ENCODE measurements at places on chromosomes 2 and 18.

DNA sequence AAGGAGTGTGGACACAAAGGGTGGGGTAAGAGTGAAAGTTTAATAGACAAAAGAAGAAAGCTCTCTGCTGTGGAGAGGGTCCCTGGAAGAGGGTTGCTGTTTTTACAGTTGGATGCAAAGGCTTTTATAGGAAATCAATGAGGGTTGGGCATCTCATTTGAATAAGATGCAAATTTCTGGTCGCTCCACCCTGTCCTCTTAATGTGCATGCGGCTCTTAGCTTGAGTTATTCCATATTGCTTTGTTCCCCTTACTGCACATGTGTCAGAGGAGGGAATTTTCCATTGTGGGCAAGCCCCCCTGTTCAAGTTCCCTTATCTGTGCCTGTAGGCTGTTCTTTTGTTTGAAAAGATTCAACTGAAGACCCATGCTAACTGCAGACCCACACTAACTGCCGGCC, 326.5 kb downstream of the BCL11A start:
- DNase-seq: no peak

DNA sequence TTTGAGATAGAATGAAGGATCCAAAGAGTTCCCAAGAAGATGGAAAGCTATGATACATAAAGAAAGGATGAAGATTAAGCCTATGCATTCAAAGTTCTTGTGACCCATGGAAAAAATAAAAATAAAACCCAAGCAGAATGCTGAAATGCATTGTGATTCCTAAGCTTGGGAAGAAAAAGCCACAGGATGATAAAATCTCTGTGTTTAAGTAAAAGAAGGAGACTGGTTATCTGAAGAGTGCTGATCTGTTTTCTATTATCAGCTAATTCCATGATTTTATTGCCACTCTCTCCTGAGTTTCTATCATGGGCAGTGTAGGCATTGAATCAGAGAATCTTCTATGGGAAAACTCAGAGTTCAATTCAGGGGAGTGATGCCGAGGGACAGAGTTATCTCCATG, 103.1 kb upstream of the LTBP1 start:
- DNase-seq: no peak

DNA sequence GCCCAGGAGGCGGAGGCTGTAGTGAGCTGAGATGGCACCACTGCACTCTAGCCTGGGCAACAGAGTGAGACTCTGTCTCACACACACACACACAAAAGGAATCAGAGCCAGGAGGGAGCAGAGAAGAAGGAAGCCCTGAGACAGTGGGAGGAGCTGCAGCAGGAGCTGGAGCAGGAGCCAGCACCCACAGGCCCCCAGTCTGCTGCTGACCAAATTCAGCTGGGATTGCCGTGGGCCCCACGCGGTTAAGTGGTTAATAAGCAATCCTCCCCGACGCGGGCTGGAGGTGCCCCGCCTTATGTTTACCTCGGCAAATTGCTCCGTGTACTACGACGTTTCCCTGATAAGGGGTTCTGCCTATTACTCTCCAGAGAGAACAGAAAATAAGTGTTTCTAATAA, 265.3 kb downstream of the TWIST2 start:
- no peak for DNase-seq

DNA sequence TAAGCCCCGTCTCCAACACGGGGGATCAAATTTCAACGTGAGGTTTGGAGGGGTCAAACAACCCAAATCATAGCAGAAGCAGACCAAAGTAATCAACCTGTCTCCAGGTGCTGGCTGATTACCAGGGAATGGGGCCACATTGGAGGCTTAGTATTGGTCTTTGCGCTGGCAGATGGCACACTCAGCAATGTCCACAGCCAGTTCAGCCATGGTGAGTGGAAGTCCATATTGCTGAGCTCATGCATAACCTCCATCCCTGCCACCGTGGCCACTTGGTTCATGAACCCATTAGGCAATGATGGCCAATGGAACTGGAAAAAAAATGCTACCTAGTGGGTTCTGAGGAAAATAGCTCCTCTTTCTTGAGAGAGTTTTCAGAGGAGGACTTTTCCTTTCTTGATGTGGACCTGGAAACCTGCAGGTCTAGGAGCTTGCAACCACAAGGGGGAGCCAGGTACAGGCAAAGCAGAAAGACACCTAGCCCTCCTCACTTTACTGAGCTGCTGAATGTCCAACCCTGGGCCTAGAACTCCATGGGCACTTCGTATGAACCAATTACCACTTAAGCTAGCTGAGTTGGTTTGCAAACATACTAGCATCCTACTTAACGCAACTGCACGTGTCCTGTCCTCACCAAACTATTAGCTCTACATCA, 128.0 kb upstream of the GYPC start:
- DNase-seq: no peak

GRCh38 chr2:10289891-10290290, 12.8 kb upstream of the HPCAL1 start:
- no peak for DNase-seq

- DNase-seq: no peak
Measured at GRCh38 chr2:80300346-80300745, 4.2 kb downstream of the LRRTM1 start.

DNA sequence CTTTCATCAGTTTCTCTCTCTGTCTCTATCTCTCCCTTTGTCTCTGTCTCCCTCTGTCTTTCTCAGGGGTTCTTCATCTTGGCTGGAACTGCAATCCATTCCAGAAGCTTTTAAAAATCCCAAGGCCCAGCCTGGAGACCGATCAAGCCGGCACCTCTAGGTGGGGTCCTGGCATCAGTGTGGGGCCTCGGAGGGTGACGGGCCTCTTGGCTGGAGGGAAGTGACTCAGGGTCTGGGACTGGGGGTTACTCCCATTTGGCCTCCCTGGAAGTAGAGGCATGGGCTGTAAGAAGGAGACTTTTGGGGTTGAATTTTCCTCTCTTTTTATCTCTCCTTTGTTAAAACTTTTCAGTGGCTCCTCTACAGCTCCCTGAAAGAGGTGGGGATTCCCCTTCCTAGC, 52.8 kb upstream of the OTOF start:
- DNase-seq: no peak

GRCh38 chr2:147718831-147719230, 126.0 kb upstream of the ACVR2A start:
- no peak for DNase-seq

GRCh38 chr2:218347172-218347571, 9.5 kb upstream of the CATIP start:
- no peak for DNase-seq

DNA sequence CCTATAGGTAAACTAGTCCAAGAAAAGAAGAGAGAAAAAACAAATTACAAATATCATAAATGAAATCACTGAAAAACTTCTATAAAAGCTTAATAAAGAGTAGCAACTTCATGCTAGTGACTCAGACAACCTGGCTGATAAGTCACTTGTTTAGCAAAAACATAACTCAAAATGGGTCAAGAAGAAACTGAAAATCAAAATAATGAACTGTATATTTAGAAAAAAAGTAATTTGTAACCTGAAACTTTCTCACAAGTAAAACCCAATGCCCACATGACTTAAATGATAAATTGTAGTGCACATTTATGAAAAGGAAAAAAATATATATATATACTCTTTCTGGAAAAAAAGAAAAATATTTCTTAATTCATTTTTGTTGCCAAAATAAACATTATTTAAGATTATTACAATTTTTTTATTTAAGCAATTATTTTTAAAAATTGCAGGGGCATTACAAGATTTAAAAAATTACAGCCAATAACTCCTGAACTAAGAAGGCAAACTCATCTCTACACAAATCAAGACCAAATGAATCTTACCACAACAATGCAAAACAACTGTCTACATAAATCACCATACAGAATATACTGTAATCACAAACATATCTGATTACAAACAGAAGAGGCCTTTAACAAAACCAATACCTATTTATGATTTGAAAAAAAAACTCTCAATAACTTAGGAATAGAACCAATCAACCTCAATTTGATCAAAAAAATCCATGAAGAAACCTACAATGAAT, 406.3 kb downstream of the CDH7 start:
- DNase-seq: no peak

- no peak for DNase-seq
Measured at GRCh38 chr2:27884601-27885000, 5.6 kb downstream of the RBKS start.

DNA sequence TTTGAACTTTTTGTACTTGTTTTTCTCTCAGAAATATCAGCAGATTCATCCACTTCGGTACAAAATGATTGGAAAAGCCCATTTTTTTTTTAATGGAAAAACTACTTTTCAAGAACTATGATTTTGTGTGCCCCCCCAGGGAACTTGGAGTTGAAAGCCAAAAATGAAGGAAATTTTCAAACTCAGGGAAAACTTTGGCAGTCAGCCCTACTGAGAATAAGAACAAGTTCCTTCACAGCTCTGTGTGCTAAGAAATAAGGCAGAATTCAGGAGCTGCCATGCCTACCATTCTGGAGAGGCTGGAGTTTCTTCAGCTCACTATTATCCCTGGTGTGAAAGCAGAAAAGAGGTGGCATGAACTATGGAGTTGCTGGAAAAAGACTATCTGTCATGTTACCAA, 226.0 kb upstream of the SLC35G4 start:
- no peak for DNase-seq

- DNase-seq: no peak
Measured at GRCh38 chr18:58671632-58672564, 633 bp downstream of the MALT1 start.

DNA sequence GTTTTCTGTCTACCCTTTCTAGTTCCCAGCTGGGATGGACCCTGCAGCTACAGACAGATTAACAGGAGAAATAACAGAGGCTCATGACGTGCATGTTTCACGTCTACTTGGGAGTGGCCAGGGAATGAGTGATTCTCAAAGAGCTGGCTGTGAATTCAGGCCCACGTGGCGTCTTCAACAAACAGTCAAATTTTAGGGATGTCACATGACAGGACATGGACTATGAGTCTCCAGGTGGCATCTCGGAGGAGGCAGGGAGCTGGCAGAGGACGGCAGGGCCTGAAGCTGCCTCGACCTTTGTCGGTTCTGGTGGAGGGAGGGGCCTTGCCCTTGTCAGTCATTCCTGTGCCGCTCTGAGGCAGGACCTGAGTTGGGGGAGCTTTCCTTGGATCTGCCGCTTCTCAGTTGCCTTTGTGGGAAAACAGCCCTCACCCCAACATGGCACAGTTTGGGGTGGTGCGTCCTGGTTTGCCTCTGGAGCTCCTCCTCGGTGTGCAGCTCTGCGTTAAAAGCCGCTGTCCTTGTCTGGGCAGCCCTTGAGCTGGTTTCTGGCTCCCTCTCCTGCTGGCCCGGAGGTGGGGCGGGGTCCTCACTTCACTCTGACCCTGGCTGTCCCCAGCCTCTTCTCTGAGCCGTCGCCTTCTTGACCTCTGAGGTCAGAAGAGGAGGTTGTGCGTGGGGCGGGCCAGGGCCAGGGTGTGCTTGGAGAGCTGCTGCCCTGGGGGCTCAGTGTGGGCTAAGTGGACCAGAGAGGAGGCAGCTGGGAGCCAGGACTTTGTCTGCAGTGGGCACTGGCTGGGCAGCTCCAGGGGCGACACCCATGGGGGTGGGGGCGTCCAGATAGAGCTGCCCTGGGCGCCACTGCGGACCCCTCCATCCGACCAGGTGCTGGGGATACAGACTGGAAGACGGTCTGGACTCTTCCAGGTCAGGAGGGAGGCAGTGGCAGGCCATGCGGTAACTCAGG, 12.1 kb upstream of the GAL3ST2 start:
- no peak for DNase-seq

- no peak for DNase-seq
Measured at GRCh38 chr2:33205693-33206434, 259.1 kb downstream of the LTBP1 start.

- DNase-seq: no peak
Measured at GRCh38 chr2:214989187-214989586, 149.2 kb downstream of the ABCA12 start.

- no peak for DNase-seq
Measured at GRCh38 chr2:144498277-144498676, 21.6 kb downstream of the ZEB2 start.

DNA sequence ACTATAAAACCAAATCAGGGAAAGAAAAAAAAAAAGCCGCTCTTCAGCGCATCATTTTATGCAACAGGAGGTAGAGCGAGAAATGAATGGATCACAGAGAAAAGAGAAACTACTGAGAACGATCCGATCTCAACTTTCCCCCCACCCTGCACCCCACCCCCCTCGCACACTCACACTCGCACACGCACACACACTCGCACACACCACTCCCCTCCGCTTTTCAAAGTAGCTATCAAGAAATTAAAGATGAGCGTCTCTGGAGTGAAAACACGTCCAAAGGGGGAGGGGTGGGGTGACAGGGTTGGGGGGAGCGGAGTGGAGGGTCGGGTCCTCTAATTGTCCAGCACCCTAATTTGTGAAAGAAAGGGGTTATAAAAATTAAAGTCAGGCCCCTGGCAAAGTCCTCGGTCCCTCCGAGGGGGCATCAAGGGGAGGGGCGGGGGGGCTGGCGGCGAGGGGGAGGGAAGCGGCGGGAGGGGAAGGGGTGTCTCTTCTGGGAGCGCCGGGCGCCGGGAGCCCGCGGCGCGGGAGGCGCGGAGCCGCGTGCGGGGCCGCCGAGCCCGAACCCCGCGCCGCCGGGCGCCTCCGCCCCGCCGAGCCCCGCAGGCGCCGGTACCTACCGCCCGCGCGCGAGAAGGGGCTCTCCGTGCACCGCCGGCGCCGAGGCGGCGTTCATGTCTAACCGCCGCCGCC, 428 bp downstream of the TCF4 start:
- no peak for DNase-seq

GRCh38 chr2:153347818-153348495, 130.6 kb downstream of the RPRM start:
- no peak for DNase-seq

- no peak for DNase-seq
Measured at GRCh38 chr2:219399716-219400478, 12.2 kb upstream of the DNPEP start.

DNA sequence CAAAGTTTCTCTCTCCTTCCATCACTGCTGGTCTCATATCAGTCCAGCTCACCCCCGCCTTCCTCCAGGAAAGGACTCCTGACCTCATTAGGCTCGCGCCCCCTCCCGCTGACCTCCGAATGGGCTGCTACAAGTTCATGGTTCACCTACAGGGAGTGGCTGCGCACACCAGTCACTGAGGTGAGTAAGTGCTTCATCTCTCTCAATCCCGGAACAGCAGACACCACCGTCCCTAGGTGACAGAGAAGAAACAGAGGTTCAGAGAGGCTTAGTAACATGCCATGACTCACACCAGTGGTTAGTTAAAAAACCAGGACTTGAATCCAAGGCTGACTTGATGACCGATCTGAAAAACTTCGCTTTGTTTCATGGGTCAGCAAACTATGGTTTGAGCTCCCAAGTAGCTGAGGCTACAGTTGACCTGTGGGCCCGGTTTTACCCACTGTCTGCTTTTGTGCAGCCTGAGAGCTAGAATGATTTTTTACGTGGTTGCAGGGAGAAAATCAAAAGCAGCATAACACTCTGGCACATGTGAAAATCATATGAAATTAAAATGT, 42.0 kb downstream of the ZFP36L2 start:
- DNase-seq: no peak

GRCh38 chr2:85012855-85013254, 41.9 kb downstream of the KCMF1 start:
- DNase-seq: no peak

GRCh38 chr2:127157114-127157513, 50.2 kb upstream of the BIN1 start:
- DNase-seq: no peak

GRCh38 chr2:216261042-216261537, 111.2 kb downstream of the MARCHF4 start:
- DNase-seq: no peak
